ENCODE measurements at places on chromosomes 4 and X.

GRCh38 chr4:84699001-84699671 is 116.2 kb downstream of the CDS1 start:
- DNase-seq = no peak

DNA sequence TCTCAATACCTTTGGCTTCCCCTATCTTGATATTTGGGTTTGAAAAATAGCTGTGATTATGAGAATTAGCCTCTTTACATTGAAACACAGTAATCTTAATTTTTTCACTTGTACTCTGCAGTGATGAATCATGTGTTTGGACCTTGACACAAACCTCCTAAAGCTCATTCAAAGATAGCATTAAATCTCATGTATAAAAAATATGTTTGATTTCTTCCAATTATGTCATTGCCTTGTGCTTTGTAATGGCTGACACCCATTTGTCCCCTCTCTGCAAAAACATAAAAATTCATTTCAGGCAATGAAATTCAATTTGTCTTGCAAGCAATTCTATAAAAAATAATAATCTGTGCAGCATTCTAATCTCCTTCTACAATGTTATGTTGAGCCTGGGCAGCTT is 422.4 kb upstream of the BOD1L1 start:
- no peak for DNase-seq

- no peak for DNase-seq
Measured at GRCh38 chr4:95213366-95213765, 335.4 kb downstream of the UNC5C start.

GRCh38 chr4:37615059-37615719 is 71.0 kb downstream of the RELL1 start:
- no peak for DNase-seq

- DNase-seq = no peak
Measured at GRCh38 chr4:54423066-54423465, 194.0 kb downstream of the PDGFRA start.

DNA sequence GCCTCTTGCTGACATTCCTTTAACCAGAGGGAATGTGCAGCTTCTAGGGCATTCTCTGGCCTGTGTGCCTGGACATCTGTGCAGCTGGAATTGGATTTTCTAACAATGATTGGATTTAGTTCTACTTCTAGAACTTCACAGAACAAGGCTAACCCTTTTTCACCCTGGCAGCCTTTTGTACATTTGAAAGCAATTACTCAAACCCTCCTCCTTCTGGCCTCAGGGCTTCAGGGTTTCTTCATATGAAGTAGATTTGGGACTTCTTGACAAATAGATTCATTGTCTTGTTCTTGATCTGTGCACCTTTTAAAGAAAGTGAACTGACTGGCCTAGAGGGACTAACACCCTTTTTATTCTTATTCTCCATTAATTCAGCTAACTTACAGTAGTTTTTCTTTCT is 30.1 kb downstream of the SPATA18 start:
- DNase-seq = no peak

DNA sequence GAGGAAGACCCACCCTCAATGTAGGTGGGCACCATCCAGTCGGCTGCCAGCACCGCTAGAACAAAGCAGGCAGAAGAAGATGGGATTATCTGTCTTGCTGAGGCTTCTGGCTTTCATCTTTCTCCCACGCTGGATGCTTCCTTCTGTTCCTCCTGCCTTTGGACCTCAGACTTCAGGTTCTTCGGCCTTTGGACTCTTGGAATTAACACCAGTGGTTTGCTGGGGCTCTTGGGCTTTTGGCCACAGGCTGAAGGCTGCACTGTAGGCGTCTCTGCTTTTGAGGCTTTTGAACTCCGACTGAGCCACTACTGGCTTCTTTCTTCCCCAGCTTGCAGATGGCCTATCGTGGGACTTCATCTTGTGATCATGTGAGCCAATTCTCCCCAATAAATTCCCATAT is 55.1 kb downstream of the PDLIM5 start:
- DNase-seq = no peak
